ENCODE measurements at places on chromosomes 11 and 22.

GRCh38 chr11:31001427-31001826, 368.1 kb downstream of the DCDC1 start:
- DNase-seq, result no peak

DNA sequence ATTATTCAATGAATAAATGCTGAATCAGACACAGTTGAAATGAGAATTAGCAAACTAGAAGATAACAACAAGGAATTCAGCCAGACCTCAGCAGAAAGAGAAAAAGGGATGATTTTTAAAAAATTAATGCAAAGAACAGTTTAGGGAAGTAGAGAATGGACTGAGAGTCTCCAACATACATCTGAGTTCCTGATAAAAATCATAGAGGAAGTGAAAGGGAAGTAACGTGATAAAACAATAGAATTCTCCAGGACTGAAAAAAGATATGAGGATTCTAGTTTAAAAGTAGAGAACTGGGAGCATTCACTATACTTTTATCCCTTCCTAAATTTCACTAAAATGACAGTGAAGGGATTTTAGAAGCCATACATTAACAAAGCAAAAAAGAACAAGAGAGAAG, 592.0 kb downstream of the SOX6 start:
- no peak for DNase-seq

GRCh38 chr11:59923813-59924212, 14.4 kb upstream of the OOSP1 start:
- DNase-seq, result peak; percentile 14

DNA sequence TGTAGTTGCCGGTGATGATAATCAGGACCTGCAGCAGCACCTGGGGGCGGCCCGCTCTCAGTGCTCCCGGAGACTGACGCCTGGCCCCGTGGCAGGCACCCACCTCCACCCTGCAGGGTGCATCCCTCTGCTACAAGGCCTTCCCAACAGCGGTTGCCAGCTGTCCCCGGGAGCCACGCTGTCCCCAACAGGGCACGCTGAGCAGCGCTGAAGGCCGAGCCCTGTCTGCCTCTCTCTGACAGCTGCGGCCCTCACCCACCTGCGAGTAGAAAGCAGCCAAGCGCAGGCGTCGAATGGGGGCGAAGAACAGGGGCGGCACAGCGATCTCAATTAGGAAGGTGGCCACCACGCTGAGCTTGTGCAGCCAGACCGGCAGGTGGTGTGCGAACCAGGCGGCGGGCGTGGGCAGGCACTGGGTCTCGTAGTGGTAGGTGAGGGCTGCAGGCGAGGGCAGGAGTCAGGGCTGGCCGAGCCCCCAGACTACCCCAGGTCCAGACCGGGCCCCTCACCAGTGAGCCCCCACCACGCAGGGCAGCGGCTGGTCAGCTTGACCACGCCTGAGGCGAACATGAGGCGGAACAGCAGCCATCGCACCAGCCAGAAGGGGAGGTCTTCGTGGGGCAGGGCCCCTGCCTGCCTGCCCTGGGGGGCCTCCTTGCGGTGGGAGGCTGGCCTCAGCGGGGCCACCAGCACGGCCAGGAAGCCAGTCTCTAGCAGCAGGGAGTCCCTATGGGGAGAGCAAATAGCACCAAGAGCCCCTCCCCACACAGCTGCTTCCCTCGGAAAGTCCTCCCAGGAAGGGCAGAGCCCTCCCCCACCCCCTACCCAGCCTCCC, 1.5 kb downstream of the LMF2 start:
- no peak for DNase-seq

- no peak for DNase-seq
These were observed 155.4 kb upstream of the CCDC90B start for GRCh38 chr11:83441601-83442000.

DNA sequence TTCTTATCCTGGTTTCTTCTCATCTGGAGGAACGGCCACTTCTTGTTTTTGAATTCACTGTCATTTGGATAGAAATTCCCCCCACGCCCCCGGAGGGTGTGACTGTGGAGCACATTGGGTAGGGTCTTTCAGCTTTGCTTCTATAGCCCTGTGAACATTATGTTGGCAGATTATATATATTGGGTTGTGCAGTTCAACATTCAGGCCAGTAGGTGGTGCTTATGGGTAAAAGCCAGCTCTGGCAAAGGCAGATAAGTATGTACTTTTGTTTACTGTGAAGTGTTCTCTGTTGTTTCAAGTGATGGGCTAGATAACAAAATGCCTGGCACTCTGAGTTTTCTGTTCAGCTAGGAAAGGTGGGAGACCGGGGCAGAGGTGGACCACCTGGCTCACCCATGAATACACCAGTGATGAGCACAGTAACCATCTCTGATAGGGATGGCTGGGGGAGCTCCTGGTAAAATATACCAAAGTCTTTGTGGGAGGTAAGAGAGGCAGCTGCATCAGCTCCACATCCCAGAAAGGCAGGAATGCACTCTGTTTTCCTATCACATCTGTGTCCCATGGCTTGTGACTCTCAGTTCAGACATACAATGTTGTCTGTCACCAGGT, 1348.2 kb upstream of the RAG2 start:
- DNase-seq, result peak; percentile 11

- no peak for DNase-seq
These were observed 37.2 kb downstream of the MS4A6A start for GRCh38 chr11:60145677-60146076.

DNA sequence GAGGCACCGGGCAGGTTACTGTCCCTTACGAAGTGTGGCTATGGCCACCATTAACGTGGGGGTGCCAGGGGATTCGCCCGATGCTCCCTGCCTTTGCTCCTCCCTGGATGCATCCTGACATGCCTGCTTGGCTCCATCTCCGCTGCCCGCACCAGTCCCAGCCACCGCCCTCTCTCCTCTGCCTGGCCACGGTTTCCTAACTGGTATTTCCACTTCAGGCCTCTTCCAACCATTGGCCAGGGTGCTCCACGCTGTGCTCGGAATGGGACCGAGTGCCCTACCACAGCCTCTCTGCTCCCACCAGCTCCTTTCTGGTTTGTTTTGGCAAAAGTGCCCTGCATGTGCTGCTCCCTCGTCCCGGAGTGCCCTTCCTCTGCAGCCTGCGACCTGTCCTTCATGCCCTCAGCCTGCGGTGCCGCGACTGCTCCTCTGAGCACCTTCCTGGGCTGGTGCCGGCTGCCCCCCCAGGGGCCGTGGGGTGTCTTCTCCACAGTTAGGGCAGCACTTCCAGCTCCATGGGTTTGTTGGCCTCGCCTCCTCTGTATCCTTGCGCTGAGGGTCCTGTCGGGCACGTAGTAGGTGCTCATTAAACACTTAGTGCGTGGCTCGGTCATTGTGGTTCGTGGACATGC, 12.6 kb upstream of the GRAMD4 start:
- DNase-seq, result no peak

GRCh38 chr22:31056986-31057599, 24.0 kb upstream of the SMTN start:
- no peak for DNase-seq

DNA sequence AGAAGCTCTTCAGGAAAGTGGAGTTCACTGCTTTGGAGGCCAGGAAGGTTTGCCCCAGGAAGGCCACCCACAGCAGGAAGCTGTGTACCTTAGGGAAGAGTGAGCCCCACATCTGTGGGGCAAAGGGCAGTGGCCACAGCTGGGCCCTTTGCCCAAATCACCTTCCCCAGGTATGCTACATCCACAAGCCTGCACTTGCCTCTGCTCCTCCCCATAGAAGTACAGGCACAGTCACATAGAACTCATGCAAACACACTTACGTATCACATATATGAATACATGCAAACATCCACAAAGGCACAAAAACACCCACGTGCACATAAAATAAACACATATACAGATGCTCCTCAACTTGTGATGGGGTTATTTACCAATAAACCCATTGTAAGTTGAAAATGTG, 2.1 kb downstream of the TRIM29 start:
- DNase-seq, result no peak

DNA sequence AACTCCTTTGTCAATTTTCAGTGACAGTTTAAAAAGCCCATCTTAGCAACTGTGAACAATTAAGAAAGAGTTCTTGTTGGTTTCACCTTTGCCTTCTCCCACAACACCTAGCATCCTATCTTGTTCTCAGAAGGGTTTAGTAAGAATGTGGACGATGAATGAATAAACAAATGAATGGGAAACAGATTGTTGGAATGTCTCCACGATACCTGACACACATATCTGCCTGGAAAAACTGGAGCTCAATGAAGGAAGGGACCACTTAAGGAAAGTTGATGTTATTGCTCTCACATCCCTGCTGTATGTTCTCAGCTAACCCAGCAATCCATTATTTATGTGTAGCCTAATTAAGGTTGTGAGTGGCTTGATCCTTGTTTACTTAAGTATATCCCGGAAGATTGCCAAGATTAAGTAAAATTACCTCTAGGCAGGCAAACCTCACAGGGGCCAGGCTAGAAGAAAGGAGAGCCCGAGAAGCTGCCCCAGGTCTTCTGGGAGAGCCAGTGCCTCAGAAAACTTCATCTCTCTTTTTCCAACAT, 286.4 kb downstream of the NXPE2 start:
- no peak for DNase-seq

GRCh38 chr11:26827567-26828081, 105.8 kb upstream of the SLC5A12 start:
- DNase-seq, result no peak

- no peak for DNase-seq
These were observed 17.7 kb downstream of the IGF2 start for GRCh38 chr11:2121227-2122130.

GRCh38 chr11:112579282-112579681, 318.6 kb upstream of the PLET1 start:
- no peak for DNase-seq

- no peak for DNase-seq
These were observed 65.9 kb downstream of the ADAMTS15 start for GRCh38 chr11:130514316-130514715.

- peak; percentile 91 for DNase-seq
These were observed 72.4 kb downstream of the ZNRF3 start for GRCh38 chr22:28955817-28956216.

- no peak for DNase-seq
These were observed 71.3 kb downstream of the ETS1 start for GRCh38 chr11:128515826-128516778.

DNA sequence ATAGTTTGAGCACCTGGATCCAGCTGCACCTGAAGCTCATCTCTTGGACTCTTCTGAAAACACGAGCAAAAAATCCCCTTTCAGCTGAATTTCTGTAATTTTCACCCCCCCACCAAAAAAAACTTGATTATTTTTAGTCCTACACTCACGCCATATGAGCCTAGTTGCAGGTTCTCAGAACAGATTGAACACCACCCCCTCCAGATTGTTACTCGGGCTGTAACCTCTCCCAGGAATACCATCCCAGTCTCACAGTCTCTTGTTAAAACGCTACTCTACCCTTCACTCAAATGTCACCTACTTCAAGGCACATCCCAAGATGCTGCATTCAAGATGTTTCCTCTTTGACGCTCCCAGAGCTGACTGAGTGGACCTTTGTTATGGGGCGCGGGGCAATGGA, 96.3 kb upstream of the PRDM11 start:
- DNase-seq, result no peak

DNA sequence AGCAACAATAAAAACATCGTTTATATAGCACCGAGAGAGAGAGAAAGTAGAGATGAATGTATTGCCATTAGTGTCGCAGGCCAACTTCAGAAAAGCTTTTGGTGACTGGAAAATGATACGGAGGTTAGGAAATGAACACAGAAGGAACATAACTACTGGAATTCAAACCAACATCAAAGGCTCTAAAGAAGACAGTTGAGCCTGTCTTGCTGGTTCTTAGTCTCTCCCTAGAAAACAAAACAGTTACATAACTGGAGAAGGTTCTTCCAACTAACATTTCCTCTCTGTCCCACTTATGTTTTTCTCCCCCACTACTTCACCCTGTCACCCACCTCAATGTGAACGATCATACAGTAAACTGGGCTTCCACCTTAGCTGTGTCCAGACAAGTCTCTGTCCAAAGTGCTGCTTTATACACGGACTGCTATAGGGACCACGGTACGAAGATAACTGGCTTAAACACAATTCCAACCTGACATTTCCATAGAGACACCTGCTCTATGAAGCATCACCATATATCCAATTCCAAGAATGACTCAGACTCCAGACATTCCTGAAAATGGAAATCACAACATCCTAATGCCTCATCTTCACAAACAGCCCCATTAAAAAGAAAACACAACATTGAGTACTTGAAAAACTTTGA, 85.2 kb upstream of the ARHGAP32 start:
- DNase-seq, result no peak

- no peak for DNase-seq
These were observed 3.1 kb downstream of the FDX1 start for GRCh38 chr11:110432713-110433392.

GRCh38 chr22:49971232-49972162, 10.9 kb downstream of the PIM3 start:
- peak; percentile 55 for DNase-seq

DNA sequence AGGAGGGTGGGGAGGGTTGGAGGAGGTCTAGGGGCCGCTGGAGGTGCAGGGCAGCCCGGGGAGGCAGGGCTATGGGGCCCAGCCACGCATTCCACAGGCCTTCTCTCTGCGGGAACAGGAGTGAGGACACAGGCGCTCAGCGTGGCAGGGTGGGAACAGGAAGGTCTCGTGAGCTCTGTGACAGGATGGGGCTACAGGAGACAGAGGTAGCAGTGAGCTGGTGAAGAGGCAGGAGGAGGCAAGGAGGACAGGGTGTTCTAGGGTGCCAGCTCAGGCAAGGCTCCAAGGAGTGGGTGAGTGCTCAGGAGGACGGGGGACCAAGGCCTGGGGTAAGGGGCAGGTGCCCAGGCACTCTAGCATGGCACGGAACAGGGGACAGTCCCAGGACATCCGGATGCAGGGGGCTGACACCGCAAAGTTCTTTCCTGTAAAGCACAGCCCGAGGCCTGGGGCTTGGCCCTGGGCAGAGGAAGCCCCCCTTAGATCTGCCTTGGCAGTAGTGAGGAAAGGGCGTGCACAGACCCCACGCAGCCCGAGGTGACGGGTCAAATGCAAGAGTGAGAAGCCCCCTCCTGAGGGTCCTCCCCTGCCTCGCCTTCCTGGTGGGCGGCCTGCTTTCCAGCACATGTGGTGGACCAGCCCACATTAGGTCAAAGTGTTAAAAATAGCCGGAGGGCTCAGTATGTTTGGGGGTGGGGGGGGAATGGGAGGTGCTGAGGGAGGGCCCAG, 4.7 kb upstream of the NEAT1 start:
- peak; percentile 33 for DNase-seq

- no peak for DNase-seq
These were observed 4.5 kb upstream of the CREB3L1 start for GRCh38 chr11:46272816-46273427.

- no peak for DNase-seq
These were observed 16.9 kb upstream of the WNT7B start for GRCh38 chr22:45993841-45994240.

GRCh38 chr22:39965748-39966147, 5.6 kb downstream of the TMA7B start:
- DNase-seq, result no peak

Data from T-helper 2 cell (primary cell).